Activated T-cell treated with anti-CD3 and anti-CD28 coated beads, Interleukin-2, amount 50 U/mL, for 4 hours (primary cell): ENCODE measurements at places on chromosomes 1 and 21. TPM values are rescaled to one million over a fixed set of nuclear protein-coding genes. Genes with fewer than 3 reads are reported as not detected.

DNA sequence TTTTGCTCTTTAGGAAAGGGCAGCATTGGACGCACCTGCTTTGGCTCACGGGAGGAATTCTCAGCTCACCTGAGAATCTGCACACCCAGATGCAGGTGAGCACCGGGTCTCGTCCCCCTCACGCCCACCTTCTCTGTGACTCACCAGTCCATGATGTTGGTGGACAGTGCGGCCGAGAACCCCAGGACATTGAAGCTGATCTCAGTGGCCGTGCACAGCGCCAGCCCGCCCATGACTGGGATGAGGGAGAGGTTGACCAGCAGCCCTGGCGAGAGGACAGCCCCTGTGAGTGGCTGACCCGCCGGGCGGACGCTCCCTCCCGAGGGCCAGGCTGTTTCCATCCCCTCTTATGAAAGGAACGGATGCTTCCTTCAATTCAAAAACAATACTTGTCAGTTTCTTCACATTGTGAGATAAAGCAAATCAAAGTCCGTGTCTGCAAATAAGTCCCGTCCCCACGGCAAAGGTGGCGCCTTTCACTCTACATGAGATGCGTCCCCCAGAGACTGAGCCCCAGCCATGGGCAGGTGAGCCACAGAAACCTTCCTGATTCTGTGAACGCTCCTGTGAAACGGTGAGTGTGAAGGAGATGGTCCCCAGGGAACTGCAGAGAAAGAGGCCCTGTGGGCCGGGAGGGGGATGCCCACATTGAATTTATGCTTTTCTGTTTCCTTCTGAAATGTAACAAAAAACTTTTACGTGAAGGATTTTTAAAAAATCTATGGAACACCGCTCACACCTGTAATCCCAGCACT lies 12.7 kb upstream of the CDK11B start:
- DNase-seq: no peak

- no peak for DNase-seq
These were observed 291.6 kb downstream of the SMYD3 start for GRCh38 chr1:246215510-246215903.

DNA sequence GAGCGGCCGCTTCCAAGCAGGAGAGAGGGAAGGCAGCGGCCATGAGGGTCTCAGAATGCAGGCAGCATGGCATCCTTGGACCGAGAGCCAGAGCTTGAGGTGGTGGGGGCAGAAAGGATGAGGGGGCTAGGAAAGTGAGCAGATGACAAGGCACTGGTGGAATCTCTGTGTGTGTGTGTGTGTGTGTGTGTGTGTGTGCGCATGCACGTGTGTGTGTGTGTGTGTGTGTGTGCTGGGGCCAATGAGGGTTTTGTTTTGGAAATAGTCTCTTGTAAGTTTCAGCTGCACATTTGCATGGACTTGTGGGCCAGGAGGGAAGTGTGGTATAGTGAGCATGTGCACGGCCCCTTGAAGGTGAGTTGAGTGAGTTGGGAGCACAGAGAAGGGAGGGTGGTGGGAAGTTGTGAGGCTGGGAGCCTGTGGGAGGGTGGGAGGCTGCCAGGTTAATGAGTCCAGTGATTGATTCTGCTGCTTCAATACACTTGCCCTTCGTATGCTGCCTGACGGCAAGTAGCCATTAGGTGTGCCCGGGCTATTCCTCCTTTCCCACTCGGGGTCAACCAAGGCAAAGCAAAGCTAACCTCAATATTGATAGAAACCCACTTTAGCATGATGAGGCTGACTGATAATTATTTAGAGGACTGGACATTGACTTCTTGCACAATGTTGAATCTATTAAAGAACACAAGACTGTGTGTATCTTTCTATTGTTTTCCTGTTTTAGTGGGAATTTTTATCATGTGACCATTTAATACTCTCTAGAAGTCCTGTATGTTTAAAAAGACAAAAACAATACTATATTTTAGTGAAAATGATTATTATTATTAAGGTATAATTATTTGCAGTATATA lies 80.3 kb downstream of the PROX1 start:
- no peak for DNase-seq

ACBD6 gene
- total RNA-seq: 54.9 TPM

DNA sequence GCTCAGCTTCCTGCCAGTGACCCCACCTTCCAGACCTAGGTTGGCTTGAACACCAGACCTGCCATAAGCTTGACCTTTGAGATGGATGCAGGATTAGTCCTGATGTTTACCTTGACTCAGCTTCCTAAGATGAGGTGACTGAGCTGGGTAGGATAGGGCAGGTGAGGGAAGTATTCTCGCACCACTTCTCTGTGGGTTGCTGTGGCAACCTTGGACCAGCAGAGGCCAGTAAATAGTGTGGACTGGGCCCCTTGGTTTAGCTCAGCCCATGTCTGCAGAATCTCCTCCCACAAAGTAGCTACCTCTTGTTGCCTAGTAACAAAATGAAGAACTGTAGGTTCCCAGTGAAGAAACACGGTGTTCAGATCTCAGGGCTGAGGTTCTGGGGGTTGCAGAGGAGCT lies 8.4 kb downstream of the RPS6KA1 start:
- no peak for DNase-seq

GRCh38 chr1:33903210-33903589 lies 39.3 kb downstream of the HMGB4 start:
- no peak for DNase-seq

DNA sequence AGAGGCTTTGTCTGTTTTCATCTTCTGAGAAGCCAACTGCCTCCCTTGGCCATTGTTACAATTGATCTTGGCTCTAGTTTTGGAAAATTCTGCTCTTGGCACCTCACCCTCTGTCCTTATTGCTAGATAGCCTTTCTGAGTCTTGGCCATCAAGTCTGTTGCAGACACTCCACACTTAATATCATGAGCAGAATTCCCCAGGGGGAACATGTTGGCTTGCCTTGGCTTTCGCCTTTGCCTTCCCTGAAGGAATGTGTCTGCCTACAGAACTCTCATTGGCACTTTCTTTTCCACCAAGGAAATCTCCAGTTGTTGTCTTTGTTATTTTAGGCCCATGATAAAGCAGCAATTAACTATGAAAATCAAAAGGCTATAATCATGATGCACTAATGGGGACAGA lies 42.7 kb upstream of the LDLRAP1 start:
- DNase-seq: no peak

DNA sequence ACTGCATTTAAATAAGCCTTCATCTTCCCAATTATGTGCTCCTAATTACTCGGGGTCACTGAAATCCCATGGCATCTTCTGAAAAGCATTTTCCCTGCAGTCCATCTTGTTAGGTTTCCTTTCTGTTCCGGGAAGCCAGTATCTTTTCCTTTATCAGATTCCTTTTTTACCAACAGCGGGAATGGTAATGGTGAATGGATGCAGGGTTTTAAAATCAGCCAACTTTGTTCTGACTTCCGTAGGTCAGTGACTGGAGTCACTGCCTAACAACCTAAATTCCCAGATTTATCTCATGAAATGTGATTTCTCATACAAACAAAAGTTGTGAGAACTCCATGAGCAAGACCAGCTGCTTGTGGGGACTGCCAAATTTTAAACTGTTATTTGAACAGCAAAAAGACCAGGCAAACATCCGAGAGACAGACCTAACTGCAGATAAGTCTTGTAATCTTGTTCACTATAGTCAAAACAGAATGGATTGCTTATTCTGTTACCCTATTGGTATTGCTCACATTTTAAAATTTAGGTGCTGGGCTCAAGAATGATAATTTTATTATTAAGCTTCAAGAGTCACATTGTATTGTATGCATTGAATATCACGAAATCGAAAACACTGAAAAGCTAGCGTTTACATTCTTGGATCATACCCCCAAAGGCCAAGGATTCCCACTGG lies 1.2 kb upstream of the RWDD3 start:
- DNase-seq: no peak

DNA sequence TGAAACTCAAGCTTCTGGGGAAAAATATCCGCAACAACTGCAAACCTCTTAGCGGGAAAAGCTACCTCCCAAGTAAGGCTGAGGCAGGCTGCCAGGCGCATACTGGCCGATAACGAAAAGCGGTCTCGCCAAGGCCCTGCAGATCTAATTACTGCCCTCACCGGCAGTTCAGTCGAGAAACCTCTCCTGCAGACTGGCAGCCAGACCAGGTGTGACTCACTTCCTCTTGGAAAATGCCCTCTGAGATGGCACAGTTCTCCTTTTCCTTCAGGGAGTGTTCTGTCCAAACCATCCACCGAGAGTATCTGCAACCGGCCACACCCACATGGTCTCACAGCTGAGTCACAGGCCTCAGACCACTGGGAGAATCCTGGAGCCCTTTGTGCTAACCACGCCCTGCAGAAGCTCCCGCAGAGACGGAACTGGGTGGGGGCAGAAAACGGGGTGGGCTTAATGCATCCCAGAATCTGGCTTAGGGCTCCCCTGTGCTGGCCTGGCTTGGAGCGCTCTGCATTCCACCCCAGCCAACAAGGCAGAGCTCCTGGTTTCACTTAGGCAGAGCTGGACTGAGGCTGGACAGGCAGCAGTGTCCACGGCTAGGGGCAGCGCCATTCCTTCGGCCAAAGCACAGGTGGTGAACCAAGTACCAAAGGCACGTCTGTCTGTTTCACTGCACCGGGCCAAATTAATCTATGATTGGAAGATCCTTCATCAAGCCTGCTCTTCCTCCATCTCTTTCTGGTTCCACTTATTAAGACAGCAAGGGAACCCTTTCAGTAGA lies 1.2 kb downstream of the S100A10 start:
- no peak for DNase-seq

DNA sequence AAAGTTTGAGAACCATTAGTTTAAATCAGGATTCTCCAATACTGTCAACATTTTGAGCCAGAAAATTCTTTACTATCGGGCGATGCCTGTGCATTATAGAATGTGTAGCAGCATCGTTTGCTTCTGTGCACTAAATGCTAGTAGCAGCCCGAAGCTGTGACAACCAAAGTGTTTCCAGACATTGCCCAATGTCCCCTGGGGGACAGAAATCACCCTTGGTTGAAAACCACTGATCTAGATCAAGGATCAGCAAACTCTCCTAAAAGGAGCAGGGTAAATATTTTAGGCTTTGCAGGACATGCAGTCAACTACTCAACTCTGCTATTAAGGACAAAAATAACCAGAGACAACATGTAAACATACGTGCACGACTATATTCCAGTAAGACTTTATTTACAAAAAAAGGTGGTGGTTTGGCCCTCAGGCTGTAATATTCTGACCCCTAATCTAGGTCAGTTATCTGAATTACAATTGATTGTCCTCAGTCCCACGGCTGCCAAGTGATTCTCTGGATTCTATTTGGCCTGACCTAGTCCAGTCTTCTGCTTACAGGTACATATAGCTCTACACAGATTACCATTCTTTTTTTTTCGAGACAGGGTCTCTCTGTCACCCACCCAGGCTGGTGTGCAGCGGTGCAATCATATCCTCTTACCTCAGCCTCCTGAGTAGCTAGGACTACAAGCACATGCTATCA lies 10.6 kb downstream of the FAF1 start:
- DNase-seq: no peak

GRCh38 chr1:88394958-88395357 lies 289.1 kb upstream of the PKN2 start:
- DNase-seq: no peak
